ENCODE measurements at places on chromosomes 1 and 21.

DNA sequence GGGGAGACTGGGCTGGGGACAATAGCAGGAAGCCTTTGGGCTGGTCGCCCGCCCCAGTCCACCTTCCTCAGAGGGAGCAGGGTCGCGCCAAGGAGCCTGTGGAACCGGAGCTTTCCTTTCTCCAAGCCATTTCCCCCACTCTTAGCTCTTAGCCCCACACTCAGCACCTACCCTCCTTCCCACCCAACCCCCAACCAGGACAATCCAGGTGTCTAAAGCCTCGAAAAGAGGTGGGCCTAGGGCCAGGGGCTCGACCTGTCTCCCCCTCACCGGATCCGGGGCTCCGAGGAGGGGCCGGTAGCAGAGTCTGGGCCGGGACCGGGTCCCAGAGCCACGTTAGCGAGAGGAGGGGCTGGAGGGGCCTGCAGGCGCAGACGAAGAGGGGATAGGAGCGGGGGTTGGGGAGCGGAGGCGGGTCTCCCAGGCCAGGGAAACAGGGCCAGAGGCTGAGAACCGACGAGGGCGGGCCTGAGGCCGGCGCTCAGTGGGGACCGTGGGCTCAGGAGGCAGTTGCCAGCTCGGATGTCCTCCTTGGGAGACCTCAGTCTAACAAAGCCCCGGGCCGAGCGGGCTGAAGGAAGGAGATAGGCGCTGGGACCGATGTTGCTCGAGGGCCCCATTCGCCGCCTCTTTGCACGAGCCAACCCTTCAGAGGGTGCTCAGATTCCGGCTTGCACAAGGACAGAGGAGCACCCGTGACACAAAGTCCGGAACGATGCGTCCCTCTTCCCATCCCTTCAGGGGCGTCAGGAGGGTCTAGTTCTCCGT, 943 bp downstream of the SEMA6C start:
- DNase-seq = no peak

DNA sequence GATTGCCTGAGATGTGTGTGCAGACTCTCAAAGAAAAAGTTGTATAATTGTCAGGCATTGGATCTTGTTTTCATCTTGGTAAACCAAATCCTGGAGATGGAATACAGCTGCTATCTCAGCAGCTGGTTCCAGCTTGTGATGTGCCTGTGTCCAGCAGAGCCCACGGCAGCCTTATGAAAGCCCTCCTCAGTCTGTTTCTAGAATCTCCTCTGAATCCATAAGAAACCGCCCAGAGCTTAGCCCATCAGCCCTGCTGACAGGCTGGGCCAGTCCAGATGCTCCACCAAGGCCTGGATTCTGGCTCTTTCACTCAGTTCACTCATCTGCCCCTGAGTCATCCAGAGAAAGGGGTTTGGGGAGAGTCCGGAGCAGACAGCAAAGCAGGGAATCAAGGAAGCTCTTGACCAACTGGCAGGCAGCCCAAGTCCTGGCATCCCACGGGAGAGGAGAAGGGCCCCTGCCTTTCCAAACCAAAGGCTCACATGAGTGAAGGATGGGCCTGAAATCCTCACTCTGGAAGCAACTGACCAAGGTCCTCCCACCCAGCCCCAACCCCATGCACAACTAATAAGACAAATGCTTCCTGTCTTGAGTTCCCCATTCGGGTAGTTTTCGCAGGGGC, 45.7 kb downstream of the NAV1 start:
- DNase-seq = no peak

DNA sequence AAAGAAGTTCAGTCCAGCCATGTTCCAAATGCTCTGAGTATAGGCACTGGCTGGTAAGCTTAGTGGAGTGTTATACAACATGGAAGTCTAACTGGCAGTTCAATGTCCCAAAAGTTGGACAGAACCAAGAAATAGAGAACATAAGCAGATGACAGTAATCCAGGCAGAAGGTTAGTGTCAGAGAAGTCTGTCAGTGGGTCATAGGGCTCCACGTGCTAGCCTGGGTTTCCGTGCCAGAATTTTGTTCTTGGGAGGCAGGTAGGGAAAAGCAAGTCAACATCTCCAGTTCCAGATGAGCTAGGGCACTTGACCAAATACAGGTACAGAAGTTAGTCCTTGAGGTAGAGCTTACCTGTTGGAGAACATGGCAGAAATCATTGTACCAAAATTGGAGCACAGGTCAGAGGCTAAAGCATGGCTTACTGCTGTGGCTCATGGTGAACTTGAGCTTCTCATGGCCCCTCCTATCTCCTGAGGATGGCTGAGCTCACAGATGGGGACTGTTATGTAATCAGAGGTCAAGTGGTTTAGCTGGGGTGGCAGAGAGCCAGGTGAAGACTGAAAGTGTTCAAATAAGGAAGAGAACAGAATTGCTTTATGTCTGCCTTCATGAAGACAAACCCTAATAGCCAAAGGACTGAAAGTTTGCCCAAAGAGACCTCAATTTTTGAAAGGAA, 170.8 kb downstream of the NFIA start:
- peak; percentile 29 for DNase-seq

- no peak for DNase-seq
Observed at GRCh38 chr1:163596541-163597258, 274.9 kb downstream of the NUF2 start.

DNA sequence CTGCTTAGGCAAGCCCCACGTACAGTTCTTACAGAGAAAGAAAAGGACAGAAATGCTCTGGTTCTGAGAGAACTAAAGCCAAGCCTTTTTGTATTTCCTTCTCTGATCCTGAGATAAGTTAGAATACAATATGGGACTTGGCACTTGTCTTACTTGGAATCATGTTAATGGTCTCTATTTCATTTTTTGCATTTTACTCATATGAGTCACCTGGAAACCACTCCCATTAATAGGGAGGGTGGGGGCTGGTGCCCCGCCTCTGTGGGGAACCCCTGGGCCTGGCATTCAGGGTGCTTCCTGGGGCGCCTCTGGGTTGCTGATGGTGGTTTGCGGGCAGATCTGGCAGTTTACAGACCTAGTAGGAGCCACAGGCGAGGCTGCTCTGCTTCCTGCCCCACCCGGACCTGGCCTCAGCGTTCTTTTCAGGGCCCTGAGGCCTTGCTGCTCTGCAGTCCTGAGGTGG, 26.7 kb downstream of the TSPAN2 start:
- no peak for DNase-seq

DNA sequence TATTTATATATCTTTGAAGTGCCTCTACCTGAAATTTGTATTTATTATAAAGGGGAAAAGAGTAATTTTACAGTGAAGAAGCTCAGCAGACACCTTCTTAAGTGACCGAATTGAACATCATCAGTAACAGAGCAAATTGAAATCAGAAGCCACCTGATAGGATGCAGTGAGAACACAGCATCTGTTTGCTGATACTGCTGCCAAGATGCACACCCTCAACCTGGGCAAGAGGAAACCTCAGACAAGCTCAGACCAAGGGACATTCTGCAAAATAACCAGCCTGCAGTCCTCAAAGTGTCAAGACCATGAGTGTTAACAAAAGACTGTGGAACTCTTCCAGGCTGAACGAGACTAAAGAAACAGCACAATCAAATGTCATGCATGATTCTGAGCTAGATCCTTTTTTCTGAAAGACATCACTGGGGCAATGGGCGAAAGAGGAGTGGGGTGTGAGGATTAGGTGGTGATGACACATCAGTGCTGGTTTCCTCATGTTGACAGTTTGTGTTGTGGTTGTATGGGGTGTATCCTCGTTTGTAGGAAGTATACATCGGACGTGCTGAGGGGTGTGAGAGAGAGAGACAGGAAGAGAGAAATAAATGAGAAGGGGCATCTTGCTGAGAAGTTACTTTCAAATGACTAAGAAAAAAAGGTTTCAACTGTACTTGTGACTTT, 103.7 kb downstream of the ABCA4 start:
- DNase-seq = no peak

DNA sequence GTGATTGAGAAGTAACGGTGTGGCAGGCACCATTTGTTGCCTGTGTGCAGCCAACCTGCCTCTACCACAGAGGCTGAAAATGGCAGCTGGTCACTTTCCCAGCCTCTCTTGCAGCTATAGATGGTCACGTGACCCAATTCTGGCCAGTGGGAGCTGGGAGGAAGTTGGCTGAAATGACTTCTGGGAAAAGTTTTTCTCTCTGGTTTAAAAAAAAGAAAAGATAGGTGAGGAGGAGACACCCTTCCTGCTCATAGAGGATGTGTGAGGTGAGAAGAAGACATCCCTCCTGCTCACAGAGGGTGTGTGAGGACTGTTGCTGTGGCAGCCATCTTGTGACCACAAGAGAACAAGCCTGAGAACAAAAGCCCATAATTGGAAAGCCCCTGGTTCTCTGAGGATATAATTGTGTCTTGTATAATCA, 122.8 kb downstream of the SYF2 start:
- no peak for DNase-seq

DNA sequence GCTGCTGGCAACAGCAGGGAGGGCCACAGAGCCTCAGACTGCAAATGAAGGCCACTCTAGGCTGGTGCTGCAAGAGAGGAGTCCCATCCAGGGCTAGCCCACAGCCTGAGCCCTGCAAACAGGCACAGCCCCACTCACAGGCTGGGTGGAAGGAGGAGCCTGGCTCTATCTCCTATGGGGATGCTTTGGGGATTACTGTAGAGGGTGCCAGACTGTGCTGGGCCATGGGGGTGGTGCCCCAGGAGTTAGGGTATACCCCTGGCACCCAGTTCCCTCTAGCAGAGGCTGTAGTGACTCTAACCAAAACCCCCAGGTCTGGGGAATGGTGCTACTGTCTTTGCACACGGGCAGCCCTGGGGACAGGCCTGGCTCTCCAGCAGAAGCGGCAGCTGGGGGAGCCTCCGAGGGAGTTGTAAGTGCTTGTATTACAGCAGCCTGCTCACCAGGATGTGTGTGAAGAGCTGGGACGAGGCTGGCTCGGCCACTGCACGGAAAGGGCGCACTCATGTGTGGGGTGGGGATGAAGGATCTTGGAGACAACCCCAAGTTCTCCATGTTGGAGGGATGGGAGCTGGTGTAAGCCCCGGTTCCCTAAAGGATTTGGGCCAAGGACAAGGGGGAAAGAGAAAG, 23.4 kb upstream of the EVA1B start:
- DNase-seq = no peak

DNA sequence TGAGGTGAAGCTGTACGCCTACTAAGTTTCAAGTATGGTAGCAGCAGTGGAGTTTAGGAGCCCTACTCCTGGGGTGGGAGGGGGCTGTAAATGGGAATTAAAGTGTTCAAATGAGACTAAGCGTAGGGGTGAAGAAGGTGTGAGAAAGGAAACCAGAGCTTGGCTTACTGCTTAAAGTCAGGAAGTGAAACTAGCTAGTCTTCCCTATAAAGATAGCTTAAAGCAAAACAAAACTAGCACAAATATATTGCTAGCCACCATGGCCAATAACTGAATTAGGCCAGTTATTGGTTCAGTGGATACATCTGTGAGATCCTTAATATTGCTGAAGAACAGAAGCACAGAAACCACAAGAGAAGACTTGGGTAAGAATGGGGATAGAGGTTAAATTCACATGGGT, 492.2 kb upstream of the PKN2 start:
- no peak for DNase-seq

- DNase-seq = no peak
Observed at GRCh38 chr1:31639543-31639942, 5.1 kb downstream of the PEF1 start.

- no peak for DNase-seq
Observed at GRCh38 chr1:232686346-232686745, 56.4 kb upstream of the SIPA1L2 start.

- no peak for DNase-seq
Observed at GRCh38 chr21:45370575-45370974, 34.4 kb upstream of the COL18A1 start.

DNA sequence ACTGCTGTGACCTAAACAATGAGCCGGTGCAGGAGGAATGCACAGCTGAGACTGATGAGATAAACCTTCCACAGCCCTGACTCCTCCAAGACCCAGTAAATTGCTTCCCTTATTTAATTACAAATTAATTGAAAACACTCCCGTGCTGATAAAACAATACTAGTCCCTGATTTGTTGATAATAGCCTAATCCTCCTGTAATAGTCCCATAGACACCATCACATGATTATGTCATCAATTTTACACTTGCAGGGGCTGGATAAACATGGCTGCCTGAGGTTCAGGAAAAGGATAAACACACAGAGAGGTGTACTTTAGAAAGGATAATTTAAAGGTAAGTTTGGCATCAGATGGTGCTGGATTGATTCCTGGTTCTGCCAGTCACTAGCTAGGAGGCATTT, 84.6 kb upstream of the SPAG17 start:
- no peak for DNase-seq

DNA sequence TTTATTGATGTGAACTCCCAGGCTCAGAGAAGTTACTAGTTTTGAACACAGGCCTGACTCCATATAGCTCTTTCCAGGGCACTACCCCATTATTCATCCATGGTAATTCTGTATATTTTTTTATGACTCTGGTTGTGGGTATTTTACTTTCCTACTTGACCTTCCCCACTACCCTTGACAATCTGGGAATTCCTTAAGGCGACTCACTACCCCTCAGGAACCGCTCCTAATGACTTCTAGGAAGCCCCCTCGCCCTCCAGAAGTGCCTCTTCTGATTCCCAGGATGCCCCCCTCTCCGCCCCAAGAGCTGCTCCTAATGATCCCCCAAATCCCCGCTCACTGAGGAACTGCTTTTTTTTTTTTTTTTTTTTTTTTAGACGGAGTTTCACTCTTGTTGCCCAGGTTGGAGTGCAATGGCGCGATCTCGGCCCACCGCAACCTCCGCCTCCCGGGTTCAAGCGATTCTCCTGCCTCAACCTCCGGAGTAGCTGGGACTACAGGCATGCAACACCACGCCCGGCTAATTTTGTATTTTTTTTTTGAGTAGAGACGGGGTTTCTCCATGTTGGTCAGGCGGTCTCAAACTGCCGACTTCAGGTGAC, 972 bp upstream of the KDM4A start:
- DNase-seq = no peak

DNA sequence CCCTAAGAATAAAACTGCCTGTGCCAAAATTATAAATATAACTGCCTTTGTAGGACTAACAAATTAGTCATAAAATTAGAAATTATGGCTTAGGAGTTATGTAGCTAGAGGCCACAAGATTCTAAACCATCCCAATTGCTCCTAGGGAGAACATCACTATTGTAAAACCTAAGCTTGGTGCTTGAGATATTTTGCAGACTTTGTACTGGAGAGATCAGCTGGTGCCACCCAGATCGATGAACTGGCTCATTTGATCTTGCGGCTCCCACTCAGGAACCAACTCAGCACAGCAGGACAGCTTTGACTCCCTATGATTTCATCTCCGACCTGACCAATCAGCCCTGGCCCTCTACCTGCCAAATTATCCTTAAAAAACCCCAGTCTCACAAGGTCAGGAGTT, 30.6 kb downstream of the HHAT start:
- no peak for DNase-seq

- no peak for DNase-seq
Observed at GRCh38 chr1:212212906-212213305, 72.3 kb upstream of the PPP2R5A start.

GRCh38 chr1:30427545-30427944, 295.8 kb downstream of the MATN1 start:
- DNase-seq = no peak

DNA sequence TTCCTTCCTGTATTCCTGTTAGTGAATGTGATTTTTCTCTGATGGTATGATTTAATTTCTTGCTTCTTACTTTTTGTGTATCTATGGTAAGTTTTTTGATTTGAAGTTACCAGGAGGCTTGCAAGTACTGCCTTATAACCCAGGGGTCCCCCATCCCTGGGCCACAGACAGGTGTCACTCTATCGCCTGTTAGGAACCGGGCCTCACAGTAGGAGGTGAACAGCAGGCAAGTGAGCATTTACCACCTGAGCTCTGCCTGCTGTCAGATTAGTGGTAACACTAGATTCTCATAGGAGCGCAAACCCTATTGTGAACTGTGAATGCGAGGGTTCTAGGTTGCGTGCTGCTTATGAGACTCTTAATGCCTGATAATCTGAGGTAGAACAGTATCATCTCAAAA, 143.3 kb downstream of the RPS6KC1 start:
- DNase-seq = no peak

Data from COR-L47 (cell line).